Globus pallidus (tissue), 1 donor: ENCODE measurements at places on chromosomes 2 and 18.
A peak's percentile ranks its signal among the peaks of the same experiment; 100 is the strongest.

DNA sequence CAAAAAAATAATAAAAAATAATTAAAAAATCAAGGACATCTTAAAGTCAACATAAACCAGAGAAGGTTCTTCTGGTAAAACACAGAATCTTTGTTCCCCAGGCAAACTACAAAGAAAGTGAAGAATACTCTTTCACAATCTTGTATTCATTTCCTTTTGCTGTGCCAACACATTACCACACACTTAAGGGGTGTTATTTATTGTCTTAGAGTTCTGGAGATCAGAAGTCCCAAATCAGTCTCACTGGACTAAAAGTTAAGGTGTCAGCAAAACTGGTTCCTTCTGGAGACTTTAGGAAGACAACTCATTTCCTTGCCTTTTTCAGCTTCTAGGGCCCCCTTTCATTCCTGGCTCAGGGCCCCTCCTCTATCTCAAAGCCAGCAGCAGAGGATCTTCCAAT is 12.2 kb upstream of the CAB39 start:
- DNase-seq, result peak; percentile 50

DNA sequence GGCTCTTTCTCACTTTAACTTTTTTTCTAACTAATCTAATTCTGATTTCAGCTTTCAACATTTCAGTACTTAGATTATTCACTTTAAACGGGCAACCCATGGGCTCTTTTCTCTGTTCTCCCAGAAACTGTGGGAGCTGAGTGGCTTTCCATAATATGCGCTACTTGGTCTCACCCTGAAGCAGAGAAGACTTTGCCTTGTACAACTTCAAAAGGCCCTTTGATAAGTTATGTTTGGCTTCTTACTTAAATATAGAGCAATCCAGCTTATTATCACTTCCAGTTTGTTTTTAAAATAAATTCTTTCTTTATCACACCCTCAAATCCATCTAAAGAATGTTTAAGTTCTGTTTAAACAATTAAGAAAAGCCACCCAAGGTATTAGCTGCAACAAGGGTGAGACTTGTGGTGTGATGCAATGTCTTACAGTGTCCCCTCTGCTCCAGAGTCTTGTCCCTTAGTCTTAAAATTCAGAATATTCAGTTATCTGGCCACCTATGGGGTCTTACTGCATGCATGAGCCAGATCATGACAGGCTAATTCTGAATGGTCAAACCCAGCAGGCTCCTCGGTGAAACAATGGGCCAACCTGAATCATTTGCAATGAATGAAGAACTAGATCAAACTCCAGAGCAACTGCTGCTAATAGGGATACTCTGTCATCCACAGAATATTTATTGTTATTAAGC is 38.8 kb downstream of the GCG start:
- no peak for DNase-seq

GRCh38 chr18:1884623-1885022 is 686.7 kb downstream of the METTL4 start:
- no peak for DNase-seq

- DNase-seq, result no peak
Measured at GRCh38 chr2:33278245-33278943, 198.1 kb upstream of the RASGRP3 start.

DNA sequence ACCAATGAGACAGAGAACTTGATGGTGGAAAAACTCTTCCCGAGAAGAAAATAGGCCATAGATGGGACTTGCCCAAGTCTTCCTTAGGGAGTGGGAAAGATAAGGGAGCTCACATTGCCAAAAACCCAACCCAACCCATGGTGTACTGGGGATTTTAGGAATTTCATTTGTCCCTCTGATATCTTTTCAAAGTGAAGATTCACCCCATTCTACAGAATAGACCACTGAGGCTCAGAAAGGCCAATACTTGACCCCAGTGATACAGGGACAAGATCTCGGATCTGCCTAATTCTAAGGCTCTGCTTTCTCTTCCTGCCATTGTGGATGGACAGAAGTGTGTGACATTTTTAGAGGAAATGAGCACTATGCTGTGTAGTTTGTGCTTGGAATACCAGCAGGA is 159.0 kb downstream of the MYCN start:
- DNase-seq, result no peak

GRCh38 chr2:39666491-39667101 is 879 bp downstream of the TMEM178A start:
- DNase-seq, result no peak

DNA sequence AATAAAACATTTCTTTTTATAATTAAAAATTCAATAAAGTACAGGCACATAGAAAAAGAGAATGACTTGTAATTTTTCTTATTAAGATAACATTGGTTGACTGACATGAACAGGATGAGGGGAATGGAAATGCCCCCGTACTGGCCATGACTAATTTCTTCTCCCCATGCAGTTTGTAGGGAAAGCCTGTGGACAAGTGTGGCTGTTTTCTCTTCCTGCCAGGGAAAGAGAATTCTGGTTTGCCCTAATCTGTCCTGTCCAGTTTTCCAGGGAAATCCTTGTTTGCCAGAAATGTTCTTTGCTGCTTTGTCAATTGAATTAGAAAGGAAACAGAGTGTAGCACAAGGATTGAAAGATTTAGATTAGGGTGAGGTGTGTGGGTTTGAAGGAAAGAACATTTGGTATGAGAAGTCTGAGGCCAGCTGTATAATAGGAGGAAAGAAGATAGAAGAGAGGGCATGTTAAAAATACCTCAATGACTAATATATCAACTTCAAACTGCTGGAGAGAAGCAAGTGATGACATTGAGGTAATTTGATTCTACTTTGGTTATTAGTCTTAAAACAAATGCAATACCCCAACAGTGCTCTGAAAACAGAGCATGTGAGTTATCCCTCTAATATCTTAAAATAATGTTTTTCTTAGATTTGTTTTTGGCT is 593.9 kb upstream of the ZNF804A start:
- no peak for DNase-seq

DNA sequence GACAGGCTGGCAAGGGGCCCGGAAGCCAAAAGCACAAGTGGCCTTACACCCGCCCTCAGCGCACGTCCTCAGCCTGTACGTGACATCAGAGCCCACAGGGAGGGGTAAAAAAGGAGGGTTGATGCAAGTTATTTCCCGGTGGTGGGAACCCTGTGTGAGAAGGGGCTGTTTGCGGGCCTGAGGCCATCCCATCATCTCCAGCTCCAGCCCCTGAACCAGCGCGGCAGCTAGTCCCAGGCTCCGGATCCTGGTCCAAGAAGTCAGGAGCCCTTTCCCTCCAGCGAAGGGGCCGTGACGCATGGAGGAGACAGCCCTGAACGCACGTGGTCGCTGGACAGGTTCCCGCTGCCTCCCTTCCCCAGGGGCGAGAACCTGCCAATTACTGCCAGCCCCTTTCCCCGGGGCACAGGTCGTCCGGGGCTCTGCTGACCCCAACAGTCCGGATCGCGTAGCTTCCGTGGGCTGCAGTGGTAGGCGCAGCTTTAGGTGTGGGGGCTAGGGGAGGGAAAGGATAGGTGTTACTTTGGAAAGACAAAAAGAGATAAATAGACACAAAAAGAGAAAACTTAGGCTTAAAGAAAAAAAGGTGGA is 1.3 kb upstream of the LRP2 start:
- DNase-seq, result peak; percentile 71

DNA sequence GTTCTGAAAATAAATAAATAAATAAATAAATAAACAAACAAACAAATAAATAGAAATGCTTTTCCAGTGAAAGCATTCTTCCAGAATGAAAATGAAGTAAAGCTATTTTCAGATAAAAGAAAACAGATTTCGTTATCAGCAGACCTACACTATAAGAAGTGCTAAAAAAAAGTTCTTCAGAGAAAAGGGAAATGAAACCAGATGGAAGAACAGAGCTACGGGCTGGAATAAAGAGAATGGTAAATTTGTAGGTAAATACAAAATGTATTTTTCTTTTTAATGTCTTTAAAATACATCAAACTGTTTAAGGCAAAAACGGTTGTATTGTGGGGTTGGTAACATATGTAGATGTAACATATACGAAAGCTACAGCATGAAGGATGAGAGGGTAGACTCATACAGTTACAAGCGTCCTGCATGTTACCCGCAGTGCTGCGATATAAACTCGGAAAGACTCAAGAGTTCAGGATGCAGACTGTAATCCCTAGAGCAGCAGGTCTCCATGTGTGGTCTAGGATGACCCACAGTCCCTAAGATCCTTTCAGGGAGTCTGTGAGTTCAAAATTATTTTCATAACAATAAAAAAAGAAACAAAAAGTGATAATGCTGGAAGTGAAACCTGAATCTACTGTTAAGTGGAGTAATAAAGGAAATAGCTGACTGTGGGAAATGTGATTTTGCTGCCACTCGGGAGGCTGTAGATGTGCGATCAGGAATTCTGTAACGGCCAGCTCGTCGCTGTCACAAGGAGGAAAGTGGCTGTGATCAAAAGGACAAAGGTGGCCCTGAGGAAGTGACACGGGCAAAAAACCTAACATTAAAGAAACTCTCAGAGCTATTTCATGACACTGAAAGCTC is 5.3 kb upstream of the RAB12 start:
- no peak for DNase-seq
